ENCODE measurements at places on chromosomes 11 and 22.

GRCh38 chr11:119188067-119188466 lies 2.8 kb downstream of the NHERF4 start:
- DNase-seq = no peak
- H3K27ac ChIP-seq = no peak overlapping the region
- H3K4me3 ChIP-seq = no peak overlapping the region

DNA sequence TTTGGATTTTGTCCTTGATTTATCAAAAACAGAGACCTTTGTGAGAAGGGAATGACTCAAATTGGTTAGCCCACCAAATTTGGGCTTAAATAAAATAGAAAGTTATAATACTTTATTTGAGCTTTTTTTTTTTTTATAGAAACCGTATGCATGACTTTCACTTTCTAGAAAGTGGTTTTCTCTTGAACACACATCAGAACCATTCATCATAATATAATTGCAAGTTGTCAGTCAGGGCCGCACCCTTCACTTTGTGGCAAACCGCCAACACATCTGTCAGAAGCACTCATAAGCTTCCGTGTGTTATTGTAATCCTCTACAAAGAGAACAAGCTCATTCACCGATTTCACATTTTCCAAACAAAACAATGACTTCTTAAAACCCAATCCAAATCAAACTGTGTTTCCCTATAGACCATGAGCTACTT lies 76.1 kb downstream of the SOX6 start:
- no peaks in the 10 kb centered on the region for H3K27me3 ChIP-seq
- DNase-seq = no peak
- H3K27ac ChIP-seq = no peak overlapping the region
- no peaks in the 10 kb centered on the region for H3K4me1 ChIP-seq
- no peaks in the 10 kb centered on the region for H3K36me3 ChIP-seq
- no peak overlapping the region for H3K4me3 ChIP-seq

GRCh38 chr22:27750584-27751265 lies 50.8 kb downstream of the MN1 start:
- H3K4me3 ChIP-seq = no peak overlapping the region
- no peaks in the 10 kb centered on the region for H3K27me3 ChIP-seq
- peaks cover 60% of the 10 kb centered on the region for H3K4me1 ChIP-seq
- peak overlapping the region; percentile 71 for H3K27ac ChIP-seq
- H3K36me3 ChIP-seq = no peaks in the 10 kb centered on the region

DNA sequence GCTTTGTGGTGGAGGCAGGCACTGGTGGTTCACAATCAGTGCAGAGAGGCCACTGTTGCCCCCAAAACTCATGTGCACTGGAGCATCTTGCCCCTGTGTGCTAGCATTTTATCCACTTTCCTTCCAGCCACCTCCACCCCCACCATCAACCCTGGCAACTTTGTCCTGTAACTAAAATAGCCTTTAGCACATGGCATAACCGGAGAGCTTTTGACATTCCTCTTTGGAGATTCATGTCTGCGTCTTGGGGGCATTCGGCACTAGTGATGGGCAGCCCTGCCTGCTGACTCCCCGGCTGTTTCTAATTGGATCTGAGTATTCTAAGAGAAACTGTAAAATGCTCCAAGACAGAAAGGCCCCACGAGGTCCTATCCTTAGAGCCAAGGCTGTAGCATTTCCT lies 15.8 kb downstream of the SHISA8 start:
- no peaks in the 10 kb centered on the region for H3K4me1 ChIP-seq
- no peaks in the 10 kb centered on the region for H3K27me3 ChIP-seq
- DNase-seq = no peak
- H3K36me3 ChIP-seq = no peaks in the 10 kb centered on the region
- H3K4me3 ChIP-seq = no peak overlapping the region

- no peak overlapping the region for H3K27ac ChIP-seq
- no peaks in the 10 kb centered on the region for H3K27me3 ChIP-seq
- H3K36me3 ChIP-seq = no peaks in the 10 kb centered on the region
- H3K4me3 ChIP-seq = no peak overlapping the region
- no peak for DNase-seq
These were observed 297.9 kb upstream of the C11orf87 start for GRCh38 chr11:109123816-109124787.

DNA sequence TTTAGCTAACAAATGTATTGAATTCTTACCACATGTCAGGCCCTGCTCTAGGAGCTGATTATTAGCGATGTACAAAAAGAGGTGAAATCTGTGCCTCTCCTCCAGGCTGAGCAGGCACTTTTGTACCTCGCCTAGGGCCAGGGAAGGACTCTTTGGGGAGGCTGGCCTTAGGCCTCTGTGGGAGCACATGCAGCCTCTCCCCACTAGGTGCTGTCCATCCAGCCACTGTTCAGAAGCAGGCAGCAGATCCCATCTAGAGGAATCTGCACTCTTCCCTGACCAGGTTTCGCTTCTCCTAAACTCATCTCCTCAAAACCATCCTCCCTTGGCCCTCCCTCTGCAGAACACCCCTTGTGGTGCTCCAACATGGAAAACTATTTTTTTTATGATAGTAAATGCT lies 51.9 kb upstream of the WT1 start:
- no peaks in the 10 kb centered on the region for H3K4me1 ChIP-seq
- no peaks in the 10 kb centered on the region for H3K27me3 ChIP-seq
- no peak overlapping the region for H3K4me3 ChIP-seq
- DNase-seq = no peak
- H3K27ac ChIP-seq = no peak overlapping the region
- H3K36me3 ChIP-seq = no peaks in the 10 kb centered on the region

DNA sequence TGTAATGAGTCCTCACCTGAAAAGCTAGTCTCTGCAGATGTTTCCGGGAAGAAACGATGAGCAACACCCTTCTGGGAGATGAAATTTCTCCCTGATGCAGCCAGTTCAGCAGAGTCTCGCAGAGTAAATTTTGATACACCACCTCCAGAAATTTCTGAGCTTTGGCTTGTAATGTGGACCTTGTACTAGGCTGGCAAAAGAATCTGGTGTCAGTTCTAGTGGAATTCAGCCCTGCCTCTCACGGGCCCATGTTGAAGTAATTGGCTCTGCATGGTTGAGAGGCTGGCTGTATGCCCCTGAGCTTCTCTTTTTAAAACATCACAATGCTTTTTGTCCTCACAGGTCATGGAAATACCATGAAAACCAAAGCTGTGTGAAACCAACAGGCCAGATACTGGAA lies at the start of gene GLYAT:
Gene GLYAT, minus strand, starts transcription at position 125 of the 400 bp plus-strand sequence. CDS start 7,447 bp downstream, outside the sequence.
- no peaks in the 10 kb centered on the region for H3K27me3 ChIP-seq
- H3K27ac ChIP-seq = no peak within 1 kb of the TSS
- no peaks in the 10 kb centered on the region for H3K36me3 ChIP-seq
- H3K4me1 ChIP-seq = no peaks in the 10 kb centered on the region

GRCh38 chr11:81497202-81497804 lies 1236.4 kb downstream of the FAM181B start:
- no peaks in the 10 kb centered on the region for H3K4me1 ChIP-seq
- H3K27me3 ChIP-seq = no peaks in the 10 kb centered on the region
- no peak for DNase-seq
- no peaks in the 10 kb centered on the region for H3K36me3 ChIP-seq
- no peak overlapping the region for H3K4me3 ChIP-seq

- no peaks in the 10 kb centered on the region for H3K36me3 ChIP-seq
- no peak overlapping the region for H3K27ac ChIP-seq
- H3K27me3 ChIP-seq = no peaks in the 10 kb centered on the region
- DNase-seq = no peak
- H3K4me3 ChIP-seq = no peak overlapping the region
- no peaks in the 10 kb centered on the region for H3K4me1 ChIP-seq
These were observed 148.5 kb upstream of the SESN3 start for GRCh38 chr11:95379479-95379878.

DNA sequence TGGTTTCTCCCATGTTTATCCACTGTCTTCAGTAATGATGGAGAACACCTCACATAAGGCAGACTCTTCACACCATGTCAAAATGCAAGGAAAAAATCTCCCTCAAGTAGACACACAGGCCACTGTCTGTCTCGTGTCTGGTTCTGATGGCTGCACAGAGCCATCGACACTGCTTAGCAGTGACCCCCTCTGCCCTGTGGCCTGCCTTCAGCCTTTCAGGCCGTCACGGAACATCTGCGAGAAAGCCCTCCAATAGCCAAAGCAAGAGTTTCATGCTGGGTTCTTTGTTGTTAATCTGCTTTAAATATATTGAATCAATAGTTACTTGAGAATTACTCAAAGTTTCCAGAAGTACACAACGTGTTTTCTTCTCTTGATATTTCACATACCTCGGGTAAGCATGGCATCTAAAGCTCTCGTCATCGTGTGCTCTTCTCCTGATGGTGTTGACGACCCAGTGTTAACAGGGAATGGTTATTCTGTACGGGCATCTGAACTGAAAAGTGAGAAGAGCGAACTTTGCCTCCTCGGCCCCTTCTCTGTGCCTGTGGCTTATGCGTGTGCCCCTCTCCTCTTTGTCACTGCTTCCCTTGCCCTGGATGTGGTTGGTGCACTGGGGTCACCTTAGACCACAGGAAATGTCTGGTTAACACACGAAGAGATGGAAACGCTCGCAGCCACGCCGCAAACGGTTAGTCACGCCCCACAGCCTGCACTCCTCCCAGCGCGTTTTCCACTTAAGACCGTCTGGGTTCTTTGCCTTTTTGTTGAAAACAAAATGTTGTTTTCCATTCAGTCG lies 33.4 kb upstream of the CTTN start:
- H3K4me3 ChIP-seq = no peak overlapping the region
- peaks cover 7% of the 10 kb centered on the region for H3K4me1 ChIP-seq
- H3K27me3 ChIP-seq = no peaks in the 10 kb centered on the region

DNA sequence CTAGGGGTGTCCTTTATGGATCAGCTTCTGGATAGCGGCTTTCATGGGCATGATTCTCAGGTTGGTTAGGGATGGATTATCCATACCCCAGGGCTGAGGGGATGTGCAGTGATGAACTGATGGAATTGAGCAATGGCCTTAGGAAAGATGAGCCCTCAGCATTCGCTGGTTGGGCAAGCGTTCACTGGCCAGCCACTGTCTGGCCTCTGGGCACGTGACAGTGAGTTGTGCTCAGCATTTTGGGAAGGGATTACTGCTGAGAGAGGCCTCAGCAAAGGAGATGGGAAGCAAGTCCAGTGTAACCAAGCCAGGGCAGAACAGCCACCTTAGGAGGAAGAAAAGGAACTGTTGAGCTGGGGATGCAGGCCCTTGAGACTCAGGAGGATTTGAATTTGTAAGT lies 17.4 kb downstream of the UBASH3B start:
- H3K4me3 ChIP-seq = no peak overlapping the region
- no peaks in the 10 kb centered on the region for H3K36me3 ChIP-seq
- H3K4me1 ChIP-seq = no peaks in the 10 kb centered on the region
- no peaks in the 10 kb centered on the region for H3K27me3 ChIP-seq

- no peaks in the 10 kb centered on the region for H3K36me3 ChIP-seq
- H3K27me3 ChIP-seq = no peaks in the 10 kb centered on the region
These were observed at the start of gene KLHL22 for GRCh38 chr22:20494978-20495860. KLHL22 (minus strand) TSS chr22:20495795; CDS start chr22:20489211, 6,584 bp downstream.

GRCh38 chr11:76795290-76795935 lies 12.3 kb downstream of the TSKU start:
- no peak for DNase-seq
- H3K27ac ChIP-seq = peak overlapping the region; percentile 84
- peaks cover 99% of the 10 kb centered on the region for H3K4me1 ChIP-seq
- no peak overlapping the region for H3K4me3 ChIP-seq
- no peaks in the 10 kb centered on the region for H3K36me3 ChIP-seq

- no peak overlapping the region for H3K27ac ChIP-seq
- H3K4me1 ChIP-seq = peaks cover 6% of the 10 kb centered on the region
- no peak for DNase-seq
- no peaks in the 10 kb centered on the region for H3K27me3 ChIP-seq
- no peak overlapping the region for H3K4me3 ChIP-seq
These were observed 69.4 kb downstream of the OSBP2 start for GRCh38 chr22:30763815-30764673.

Measured in vagina (tissue), 2 donors.